NCI-H1092 treated with DMSO at 0.1 percent for 48 hours (cell line): ENCODE measurements at places on chromosomes 1 and 21.

DNA sequence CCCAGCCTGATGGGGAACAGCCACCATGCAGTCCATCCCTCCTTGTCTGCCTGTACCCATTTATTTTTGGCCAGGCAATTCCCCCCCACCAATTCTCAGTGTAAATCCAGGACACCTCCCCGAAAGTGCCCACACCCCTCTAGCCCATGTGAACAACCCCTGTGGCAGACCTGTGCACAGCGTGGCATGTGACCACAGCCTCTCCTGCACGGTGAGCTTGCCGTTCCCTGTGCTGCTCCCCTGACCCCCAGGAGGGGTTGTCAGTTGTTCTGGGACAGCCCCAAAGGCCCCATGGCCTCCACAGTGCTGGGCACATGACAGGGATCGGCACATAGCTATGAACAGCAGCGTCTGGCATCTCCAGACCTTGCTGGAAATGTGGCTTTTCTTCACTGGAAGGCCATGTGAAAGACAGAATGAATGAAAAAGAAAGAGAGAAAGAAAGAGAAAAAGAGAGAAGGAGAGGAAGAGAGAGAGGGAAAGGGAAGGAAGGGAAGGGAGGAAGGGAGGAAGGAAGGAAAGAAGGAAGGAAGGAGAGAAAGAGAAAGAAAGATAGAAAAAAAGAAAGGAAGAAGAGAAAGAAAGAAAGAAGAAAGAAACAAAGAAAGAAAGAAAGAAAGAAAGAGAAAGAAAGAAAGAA, 3.9 kb downstream of the CAPN9 start:
- DNase-seq = no peak

- no peak for DNase-seq
Observed at GRCh38 chr1:17375651-17376050, 3.7 kb downstream of the PADI6 start.

DNA sequence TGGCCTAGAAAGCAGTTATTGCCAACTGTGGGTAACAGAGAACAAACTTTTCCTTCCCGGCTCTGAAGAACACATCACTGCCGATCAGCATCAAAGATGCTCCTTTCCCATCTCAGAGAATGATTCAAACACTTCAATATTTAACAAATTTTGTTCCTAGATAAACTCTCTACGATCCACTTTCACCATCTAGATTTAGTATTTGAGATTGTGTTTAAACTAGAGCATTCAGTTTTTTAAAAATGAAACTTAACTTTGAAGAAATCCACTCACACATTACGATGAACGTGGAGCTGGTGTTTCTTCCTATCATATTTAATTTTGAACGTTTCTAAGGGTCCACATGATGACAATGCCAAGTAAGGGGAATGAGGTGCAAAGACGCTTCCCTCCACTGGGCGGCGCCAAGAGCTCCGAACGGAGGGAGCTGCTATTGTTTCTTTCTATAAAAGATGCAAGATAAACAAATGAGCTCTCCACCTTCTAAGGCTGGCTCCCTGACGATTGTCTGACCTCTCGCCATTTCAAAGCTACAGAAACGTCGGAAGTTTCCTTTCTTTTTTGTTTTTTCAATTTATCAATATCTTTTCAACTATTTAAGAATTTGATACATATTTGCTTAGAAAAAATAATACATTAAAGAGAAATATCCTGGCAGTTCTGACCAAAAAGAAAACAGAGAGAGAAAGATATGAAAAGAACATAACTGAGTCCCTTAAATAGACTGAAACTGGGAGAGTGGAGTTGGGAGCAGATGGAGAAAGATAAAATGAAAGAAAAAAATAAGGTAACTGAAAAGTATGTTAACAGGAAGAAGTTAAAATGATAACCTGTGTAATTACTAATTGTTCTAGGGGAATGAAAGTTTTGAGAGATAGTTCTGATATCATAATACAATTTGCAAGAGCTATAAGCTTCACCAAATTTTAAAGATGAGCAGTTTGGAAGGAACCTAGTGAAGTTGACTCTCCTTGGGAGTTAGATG, 4.4 kb upstream of the BARHL2 start:
- peak; percentile 83 for DNase-seq

DNA sequence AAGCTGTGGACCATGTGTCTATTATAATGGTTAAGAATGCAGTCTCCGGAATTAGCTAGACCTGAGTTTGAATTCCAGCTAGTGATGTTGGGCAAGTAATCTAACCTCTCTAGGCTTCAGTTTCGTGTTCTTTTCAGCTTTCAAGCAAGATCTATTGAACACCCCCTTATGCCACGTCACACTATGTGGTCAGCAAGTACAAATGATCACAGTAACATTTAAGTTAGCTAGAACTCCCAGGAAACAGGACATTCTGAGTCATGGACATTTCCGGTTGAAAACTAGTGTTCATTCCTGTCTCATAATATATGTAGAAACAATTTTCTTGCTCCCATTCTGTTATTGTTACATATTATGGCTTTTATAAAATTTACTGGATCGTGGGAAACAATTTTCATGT, 34.0 kb upstream of the NHLH2 start:
- DNase-seq = no peak

GRCh38 chr1:41396084-41396483, 34.9 kb downstream of the FOXO6 start:
- DNase-seq = no peak

DNA sequence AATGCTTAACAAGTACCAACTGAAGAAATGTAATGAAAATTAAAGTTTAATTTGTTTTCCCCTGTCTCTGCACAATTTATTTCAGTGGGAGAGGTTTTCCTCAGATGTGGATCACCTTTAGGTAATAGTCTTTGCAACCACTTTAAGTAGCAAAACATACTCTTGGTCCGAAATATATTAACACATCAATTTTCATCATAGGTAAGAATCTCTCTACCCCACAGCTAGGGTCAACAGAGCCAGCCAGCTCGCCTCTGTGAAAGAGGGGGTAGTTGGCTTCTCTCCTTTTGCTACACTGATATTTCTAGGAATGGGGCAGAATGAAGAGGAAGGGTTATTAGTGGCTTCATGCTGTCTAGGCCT, 24.8 kb upstream of the MCL1 start:
- no peak for DNase-seq

DNA sequence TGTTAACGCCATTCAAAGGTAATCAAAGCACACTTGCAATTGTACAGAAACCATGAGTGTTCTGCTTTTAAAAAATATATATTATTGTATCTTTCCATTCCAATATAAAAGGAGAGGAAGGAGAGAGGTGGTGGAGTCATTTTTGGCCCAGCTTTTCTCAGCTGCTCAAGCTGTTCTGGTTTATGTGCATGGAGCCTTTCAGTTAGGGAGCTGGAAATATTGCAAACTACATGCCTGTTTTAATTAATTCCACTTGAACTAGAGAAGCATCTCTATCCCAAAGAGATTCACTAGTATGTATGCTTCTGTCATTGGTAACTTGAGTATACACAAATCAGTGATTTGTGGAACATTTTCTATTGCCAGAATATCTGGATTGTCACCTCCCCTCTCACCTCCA, 28.5 kb upstream of the C1orf105 start:
- DNase-seq = no peak

DNA sequence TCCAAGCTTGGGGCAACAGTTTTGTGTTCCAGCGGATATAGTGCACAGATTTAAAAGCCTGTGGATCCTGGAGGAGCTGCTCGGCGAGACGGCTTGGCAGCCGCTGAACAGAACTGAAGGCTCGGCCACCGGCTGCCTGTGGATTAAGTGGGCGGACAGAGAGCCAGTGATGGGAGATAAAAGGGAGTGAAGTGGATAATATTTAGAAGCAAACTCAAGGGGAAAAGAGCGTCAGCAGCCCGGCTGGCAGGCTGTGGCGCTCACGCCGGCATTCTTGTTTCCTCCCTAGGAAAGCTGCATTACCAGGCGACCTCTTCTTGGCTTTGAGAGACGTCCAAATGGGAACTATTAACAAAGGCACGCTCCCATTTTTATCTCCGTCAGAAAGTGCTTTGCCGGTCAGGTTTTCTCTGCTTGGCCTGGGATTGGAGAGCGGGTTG, 10.4 kb downstream of the TRABD2B start:
- peak; percentile 52 for DNase-seq

DNA sequence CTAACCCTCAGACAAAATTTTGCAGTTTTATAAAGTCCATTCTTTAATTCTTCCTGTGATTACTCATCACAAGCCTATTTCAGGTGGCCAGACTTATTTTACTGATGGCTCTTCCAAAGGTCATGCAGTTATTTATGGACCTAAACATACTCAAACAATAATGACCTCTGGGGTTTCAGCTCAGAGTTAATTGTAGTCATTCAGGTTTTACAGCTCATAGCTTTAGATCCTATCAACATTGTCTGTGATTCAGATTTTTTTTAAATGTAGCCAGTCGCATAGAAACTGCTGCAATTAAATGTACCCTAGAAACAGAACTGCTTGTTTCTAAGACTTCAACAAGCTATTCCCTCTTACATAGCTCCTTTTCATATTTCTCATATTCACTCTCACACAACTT, 270.8 kb downstream of the COL11A1 start:
- no peak for DNase-seq

- no peak for DNase-seq
Observed at GRCh38 chr1:213327017-213327667, 276.1 kb downstream of the RPS6KC1 start.

DNA sequence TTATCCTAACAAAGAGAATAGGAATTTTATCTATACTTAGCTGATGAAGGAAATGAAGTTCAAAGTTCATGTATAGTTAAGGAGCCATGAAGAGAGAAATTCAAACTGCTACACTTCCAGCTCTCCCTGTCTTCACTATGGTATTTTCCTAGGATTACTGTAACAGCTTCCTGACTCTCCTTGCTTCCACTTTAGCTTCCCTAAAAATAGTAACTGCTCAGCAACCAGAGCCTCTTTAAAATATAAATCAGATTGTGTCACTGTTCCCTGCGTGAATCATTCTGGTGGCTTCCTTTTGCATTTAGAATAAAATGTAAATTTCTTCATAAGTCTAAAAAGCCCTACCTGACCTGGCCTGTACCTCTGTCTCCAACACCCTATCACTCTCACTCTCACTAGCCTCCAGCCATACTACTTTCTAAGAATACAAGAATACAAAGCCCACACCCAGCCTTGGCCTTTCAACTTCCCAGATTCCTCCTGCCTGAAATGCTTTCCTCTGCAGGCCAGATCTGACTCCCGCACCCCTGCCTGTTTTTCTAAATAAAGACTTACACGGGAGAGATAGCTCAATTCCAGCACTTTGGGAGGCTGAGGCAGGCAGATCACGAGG, 30.5 kb downstream of the OR10J1 start:
- no peak for DNase-seq

DNA sequence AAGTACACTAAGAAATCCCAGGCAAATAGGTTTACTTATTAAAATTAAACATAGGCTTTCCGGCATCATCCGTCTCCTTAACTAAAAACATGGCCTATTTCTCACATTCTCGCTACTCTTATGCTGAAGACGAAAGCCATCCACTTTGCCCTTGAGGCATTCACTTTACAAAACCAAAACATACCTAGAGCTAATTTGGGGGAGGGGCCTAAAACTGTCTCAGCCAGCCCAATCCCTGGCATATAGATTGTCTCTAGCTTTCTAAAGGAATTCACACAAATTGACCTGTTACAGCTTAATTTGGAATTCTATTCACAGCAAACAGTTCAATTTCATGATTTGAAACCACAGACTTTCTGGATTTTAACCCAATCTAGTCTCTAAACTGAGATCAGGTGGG, 34.8 kb downstream of the SLC35D1 start:
- no peak for DNase-seq

DNA sequence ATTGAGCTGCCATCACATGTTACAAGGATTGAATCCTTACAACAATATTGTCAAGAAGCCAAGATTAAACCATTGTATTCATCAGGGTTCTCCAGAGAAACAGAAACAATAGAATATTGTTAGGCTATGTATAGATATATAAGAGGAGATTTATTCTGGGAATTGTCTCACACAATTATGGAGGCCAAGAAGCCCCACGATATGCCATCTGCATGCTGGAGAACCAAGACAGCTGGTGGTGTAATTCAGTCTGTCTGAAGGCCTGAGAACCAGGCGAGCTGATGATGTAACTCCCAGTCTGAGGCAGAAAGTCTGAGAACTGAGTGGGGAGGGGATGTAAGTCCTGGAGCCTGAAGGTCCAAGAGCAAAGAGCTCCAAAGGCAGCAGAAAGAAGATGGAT, 14.5 kb upstream of the TTF2 start:
- DNase-seq = no peak

DNA sequence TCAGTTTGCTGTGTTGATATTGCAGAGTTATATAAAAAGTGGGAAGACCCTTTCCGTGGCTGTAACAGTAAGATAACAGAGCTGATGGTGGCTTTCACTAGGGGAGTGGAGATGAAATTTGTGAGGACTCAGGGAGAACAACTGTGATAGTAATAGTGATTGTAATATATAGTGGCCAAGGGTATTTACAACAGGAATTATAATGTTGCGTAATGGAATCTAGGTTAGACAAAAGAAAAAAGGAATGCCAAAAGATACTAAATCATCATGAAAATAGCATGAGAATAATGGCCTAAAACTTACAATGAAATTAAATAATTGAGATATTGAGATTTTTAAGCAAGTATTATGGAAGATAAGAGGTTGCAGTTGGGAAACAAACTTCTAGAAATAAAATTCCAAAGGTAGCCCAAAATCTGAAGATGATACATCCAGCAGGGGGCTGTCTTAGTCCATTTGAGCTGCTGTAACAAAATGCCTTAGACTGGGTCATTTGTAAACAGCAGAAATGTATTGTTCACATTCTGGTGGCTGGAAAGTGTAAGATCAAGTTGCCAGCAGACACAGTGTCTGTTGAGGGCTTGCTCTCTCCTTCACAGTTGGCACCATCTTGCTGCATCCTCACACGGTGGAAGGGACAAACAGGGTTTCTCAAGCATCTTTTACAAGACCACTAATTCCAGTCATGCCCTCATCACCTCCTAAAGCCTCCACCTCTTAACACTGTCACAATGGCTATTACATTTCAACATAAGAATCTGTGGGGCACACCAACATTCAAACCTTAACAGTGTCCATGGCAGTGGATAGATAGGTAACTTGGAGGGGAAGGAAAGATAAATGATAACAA, 711.2 kb downstream of the MRPL39 start:
- DNase-seq = peak; percentile 54

DNA sequence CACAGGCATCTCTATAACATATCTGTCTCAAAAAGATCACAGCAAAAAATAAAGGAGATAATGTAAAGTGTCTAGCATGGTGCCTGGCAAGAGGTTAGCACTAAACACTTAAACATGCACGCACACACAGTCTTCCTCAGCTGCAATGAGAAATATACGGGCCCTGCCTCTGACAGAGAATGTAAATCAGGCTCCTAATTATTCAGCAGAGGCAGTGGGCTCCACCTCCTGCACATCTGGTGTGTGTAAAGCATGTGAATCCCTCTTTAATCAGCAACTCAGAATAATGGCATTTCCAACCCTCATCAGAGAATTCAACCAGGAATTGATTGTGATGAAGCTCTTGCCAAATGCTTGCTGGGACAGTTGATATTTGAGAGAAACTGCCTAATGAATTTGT, 85.6 kb upstream of the KCNA3 start:
- no peak for DNase-seq

DNA sequence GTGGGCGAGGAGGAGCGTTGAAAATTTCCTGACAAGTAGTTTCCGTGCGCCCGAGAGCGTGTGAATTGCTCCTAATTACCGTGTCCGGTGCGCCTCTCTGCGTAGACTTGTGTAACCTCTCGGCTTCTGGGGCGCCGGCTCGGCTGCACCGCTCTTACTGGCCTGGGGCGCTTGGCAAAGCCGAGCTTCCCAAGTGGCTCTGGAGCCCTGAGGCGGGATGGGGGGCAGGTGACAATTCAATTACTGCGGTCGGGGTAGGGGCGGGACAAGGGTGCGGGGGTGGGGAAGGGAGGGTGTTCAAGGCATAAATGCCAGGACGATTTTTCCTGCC, 392 bp upstream of the DMRTA2 start:
- DNase-seq = no peak
